ENCODE measurements at places on chromosomes 3 and 15. TPM values are rescaled to one million over a fixed set of nuclear protein-coding genes. Genes with fewer than 3 reads are reported as not detected.

LTK gene
- 0.68 TPM for total RNA-seq

CNOT10 gene
- 16.1 TPM for total RNA-seq

SLC24A5 gene
- total RNA-seq, result not detected

VILL gene
- 6.1 TPM for total RNA-seq

MESP1 gene
- total RNA-seq, result 4.7 TPM

CYP1A2 gene
- total RNA-seq, result not detected

PAK6 gene
- total RNA-seq, result 6.8 TPM

RPL35A gene
- total RNA-seq, result 727 TPM

All from left cardiac atrium (tissue), 4 donors.